ENCODE measurements at places on chromosomes 3 and 15.

DNA sequence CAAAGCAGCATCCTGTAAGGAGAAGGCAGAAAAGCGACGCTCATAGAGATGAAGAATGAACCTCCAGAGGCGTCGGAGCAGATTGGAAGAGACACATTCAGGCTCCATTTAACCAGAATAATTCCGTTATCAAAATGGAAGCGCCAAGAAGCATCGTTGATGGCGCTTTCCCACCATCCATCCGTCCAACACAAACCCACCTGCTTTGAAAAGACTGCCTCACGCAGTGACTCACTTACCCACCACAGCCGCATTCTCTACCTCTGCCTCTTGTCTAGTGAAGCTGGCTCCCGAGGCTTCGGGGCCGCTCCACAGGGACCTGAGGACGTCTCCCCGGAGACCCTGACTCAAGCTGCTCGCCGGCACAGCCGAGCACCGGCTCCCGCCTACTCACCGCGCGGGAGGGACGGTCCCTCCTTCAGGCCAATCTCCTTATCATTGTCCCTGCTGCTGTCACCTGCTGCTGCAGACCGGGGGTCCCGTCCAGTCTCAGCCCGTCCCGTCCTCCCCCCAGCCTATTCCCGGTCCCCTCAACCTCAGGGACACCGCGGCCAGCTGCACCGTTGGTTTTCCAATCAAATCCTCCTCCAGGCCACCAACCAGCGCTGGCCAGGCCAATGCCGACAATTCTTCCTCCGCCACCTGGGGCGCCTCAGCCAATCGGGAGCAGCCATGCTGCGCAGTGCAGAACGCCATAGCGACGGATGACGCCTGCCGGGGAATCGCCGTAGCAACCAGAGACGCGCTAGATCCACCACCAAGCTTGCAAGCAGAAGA lies at the start of gene NEK10:
NEK10 (minus strand) TSS at position 553 of the 777 bp plus-strand sequence. CDS start 16,501 bp downstream, outside the sequence.
- DNase-seq, result peak; percentile 94

DNA sequence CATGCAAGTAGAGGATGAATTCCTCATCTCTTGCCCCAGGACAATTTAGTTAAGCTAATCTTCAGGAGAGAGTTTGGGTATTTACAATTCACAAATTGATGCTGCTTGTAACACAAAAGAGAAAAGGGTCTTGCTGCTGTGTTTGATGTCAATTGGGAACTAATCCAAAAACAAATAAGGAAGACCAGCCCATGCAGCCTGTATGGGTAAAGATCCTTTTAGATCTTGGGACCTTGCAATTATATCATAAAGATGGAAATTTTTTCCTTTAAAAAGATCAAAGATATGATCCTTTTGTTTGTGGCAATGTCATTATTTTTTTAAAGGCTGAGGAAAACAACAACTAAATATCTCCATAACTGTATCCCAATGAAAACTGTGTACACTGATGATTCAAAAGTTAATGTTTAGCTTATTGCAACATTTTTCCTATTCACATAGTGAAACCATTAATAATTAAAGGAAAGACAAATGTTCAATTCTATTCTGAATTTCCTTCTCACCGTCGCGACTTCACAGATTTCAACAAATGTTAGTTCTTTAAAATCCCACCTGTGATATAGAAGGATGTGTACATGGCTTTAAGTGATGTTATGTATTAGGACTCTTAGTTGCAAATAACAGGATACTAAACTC lies 40.2 kb downstream of the TMEM212 start:
- DNase-seq, result no peak

- peak; percentile 36 for DNase-seq
Observed at GRCh38 chr3:112519424-112520001, 20.2 kb upstream of the BTLA start.

GRCh38 chr3:178966299-178967176 lies 105.1 kb downstream of the ZMAT3 start:
- no peak for DNase-seq

- no peak for DNase-seq
Observed at GRCh38 chr3:116663161-116664110, 46.1 kb upstream of the TUSC7 start.

GRCh38 chr3:23817508-23818223 lies 11.9 kb downstream of the UBE2E1 start:
- DNase-seq, result no peak

- no peak for DNase-seq
Observed at GRCh38 chr15:78242128-78242527, 7.8 kb upstream of the ACSBG1 start.

GRCh38 chr3:99413504-99413903 lies 224.9 kb upstream of the COL8A1 start:
- DNase-seq, result no peak

- DNase-seq, result no peak
Observed at GRCh38 chr15:26091184-26091583, 228.1 kb upstream of the ATP10A start.

DNA sequence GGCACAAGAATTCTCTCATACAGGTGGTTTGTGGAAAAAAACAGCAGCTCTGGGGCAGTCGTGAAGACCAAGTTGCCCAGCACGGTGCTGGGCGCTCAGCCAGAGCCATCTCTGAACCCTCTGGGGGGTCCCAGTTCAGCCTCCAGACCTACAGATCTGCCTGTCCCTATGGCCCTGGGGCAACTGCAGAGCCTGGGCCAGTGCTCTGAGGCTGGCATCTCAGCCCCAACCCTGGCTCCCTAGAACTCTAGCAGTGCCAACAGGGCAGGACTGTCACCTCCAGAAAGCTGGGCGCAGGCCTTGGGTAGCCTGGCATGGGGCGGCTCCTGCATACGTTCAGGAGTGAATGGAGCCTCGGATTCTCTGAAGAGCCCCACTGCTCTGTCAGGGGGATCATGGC lies 44.7 kb downstream of the DNAJB8 start:
- DNase-seq, result no peak

DNA sequence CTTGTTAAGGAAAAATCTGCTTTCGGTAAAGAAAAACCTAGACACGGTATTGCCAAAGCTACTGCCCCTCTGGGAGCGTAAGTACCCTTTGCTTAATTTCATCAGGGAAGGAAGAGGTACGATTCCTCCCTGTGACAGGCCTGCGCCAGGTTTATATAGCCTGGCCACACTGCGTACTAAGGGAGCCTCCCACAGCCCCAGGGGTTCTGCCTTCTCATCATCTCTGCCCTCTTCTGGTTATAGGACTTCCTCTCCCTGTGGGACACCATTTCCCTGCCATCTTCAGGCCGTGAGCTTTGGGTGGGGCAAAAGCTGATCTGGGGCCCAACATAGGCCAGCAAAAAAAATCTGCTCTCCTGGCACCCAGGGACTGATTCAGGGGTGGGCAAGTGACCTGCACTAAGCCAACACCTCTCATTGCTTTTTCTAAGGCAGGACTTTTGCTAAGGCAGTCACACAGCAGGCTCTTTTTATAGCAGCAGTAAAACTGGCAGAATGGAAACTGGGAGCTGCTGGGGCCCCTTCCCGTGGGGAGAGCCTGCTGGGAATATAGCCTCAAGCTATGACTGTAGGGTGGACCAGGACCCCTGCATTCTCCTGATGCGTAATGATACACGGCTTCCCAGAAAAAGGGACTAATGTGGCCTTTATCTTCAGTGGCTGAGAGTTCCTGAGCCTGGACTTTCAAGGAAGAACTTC lies 76.2 kb downstream of the PRICKLE2 start:
- DNase-seq, result no peak

- no peak for DNase-seq
Observed at GRCh38 chr15:26590676-26591075, 182.2 kb downstream of the GABRB3 start.

GRCh38 chr15:99475754-99476412 lies 89.9 kb upstream of the MEF2A start:
- DNase-seq, result no peak

DNA sequence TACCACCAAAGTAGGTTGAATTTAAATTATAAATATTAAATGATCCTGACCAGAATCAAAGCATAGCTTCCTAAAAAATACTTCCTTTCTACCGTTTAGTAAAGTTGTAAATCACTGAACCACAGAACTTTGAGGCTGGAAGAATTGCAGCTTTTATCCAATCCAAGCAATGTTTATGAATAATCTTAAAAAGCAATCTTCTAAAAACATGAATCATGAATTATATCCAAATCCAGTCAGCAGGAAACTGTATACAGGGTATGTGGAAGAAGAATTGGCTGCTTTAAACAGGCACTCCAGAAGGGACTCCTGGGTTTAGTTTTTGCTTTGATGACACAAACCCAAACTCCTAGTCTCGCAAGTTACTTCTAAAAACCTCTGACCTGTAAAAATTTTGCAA lies 30.2 kb downstream of the HEG1 start:
- no peak for DNase-seq

GRCh38 chr15:70257573-70258248 lies 160.0 kb upstream of the TLE3 start:
- no peak for DNase-seq

DNA sequence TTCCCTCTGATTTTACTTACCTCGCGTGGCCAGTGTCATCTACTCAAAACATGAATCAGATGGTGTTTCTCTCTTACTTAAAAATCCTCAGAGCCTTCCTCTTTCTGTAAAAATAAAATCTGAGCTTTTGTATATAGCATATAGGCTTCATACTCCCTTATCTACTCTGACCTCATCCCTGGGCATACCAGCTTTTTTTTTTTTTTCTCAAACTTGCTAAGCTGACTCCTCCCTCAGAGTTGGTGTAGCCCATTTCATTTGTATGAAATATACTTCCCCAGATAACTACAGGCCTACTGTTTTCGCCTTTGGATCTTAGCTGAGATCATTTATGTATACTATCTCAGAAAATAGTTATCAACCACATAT lies 648.9 kb upstream of the ALCAM start:
- DNase-seq, result no peak

All from GM18507 (cell line).